ENCODE measurements at places on chromosomes 12 and 14.

DNA sequence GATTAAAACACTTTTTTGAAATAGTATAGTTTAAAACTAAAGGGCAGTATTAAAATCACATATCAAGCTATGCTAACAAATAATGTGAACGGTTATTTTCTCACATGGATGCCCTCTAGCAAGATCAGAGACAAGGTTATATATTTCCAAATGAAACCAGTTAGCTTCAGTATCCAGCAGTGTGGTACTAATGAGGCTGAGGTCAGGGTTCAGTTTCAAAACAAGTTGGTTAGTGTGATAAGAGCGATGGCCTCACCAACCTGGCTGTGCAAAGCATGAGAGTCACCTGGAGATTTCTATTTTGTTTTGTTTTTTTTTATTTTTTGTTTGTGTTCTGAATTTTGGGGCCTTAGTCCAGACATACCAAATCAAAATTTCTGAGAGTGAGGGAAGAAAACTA, 352.2 kb upstream of the KITLG start:
- no peak for DNase-seq

DNA sequence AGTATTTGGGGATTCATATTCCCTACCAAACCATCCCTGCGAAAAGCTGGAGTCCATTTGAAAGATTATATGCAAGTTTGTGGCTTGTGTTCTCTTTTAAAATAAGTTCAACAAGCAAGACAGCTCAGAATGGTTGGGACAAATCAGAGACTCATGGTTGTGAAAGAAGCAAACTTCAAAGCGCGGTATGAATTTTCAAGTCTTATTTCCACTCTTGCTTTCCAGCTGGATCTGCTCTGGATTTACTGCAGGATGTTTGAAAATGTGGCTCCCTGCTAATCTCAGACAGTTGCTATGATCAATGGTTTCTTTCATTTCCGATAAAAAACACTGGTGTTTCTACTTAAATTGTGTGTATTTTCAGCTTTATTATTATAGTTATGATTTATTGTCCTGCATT, 477.5 kb downstream of the RAD51B start:
- no peak for DNase-seq

- DNase-seq: no peak
Measured at GRCh38 chr12:92434607-92435025, 268.2 kb upstream of the PLEKHG7 start.

- DNase-seq: no peak
Measured at GRCh38 chr12:117228239-117228638, 38.0 kb upstream of the FBXO21 start.

DNA sequence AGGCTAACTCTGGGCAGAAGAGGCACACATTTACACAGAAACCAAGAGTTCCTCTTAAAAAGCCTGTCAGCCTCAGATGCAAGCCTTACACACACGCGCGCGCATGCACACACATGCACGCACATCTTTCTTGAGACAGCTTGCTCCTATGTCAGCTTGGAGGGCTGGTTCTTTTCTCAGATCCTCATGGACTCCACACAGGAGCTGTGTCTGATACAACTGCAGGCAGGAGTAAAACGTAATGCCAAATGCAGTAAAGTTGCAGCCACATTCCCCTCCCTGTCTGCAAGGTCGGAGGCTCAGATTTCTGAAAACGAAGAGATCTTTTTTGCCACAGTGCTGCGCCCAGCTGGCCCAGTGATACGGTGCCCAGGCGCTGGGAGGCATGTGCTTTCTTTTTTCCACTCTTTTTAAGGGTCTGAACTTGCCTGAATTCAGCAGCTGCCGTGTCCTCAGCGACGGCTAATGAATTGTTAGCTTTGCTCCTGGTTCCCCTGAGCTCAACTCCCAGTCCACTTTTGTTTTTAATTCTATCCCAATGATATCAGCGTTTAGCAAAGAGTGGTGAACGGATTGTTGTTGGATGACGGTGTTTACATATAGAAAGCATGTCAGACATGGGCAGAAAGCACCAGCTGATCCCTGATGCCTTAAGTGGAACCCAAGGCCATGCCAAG, 72.9 kb upstream of the FOXN3 start:
- DNase-seq: no peak

GRCh38 chr14:89123215-89123614, 293.8 kb downstream of the FOXN3 start:
- no peak for DNase-seq

GRCh38 chr12:24851341-24851740, 97.6 kb downstream of the BCAT1 start:
- no peak for DNase-seq

GRCh38 chr12:98990648-98991047, 345.6 kb downstream of the APAF1 start:
- DNase-seq: no peak

- no peak for DNase-seq
Measured at GRCh38 chr12:64383675-64384074, 6.9 kb downstream of the C12orf56 start.

DNA sequence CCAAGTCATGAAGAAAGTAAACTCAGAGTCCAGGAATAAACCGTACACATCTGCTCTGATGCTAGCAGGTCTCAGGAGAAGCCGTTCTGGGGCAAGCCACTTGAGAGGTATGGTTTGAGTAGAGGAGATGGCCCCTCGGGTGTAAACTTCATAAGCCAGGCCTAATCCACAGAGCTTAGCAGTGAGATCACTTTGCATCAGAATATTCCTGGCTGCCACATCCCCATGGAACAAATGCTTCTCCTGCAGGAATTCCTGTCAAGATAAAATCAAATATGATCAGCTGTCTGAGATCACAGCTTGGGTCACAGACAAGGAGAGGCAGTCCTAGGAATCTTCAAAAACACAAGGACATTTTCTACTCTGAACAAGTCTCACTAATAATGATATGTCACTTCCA, 11.2 kb upstream of the MAGOHB start:
- no peak for DNase-seq

GRCh38 chr12:51695241-51696010, 104.4 kb downstream of the SCN8A start:
- no peak for DNase-seq

- no peak for DNase-seq
Measured at GRCh38 chr14:75452900-75453816, 25.3 kb downstream of the JDP2 start.

GRCh38 chr14:30005114-30005808, 77.6 kb upstream of the PRKD1 start:
- no peak for DNase-seq

DNA sequence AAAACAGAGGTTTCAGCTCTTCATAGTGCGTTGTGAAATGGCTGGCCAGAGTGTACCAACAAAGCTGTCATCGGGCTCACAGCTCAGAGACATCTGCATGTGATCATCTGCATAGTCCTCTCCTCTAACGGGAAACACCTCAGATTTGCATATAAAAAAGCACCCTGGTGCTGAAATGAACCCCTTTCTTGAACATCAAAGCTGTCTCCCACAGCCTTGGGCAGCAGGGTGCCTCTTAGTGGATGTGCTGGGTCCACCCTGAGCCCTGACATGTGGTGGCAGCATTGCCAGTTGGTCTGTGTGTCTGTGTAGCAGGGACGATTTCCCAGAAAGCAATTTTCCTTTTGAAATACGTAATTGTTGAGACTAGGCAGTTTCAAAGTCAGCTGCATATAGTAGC, 14.3 kb upstream of the PAPLN start:
- no peak for DNase-seq

GRCh38 chr12:3116106-3116844, 39.1 kb downstream of the TSPAN9 start:
- DNase-seq: no peak

GRCh38 chr12:57171668-57172067, 24.2 kb upstream of the LRP1-AS start:
- DNase-seq: no peak

- DNase-seq: no peak
Measured at GRCh38 chr14:98368221-98368620, 903.8 kb downstream of the BCL11B start.

DNA sequence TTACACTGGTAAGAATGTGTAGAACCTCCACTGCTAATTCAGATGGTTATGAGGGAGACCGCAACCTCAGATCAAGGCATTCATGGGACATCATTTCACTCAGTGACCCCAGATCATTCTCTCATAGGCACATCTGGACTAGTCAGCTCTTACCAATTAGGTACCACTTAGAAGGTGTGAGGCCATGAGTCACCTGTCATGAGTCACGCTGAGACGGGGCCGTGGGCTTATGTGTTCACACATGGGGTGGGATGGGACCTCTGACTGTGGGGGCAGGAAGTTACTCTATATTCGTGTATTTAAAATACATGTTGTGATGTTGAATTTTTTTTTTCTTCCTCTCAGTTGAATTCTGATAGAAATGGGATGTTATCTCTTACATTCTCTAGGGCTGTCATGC, 55.9 kb downstream of the CCDC92 start:
- no peak for DNase-seq

DNA sequence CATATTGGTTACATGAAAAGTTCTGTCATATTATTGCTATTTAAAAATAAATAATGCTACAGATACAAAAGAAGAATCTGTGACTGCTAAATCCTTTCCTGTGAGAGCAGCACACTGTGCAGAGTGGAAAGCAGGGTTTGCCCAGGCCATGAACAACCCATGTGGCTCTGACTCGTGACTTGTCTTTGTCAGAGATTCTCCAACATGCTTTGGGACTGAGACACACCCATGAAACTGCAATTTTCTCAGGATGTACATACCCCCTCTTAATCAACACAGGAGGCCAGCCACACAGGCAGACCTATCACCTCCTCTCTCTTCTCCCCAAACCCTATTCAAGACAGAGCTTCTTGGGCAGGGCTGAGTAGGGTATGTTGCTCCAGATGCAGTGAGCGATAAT, 96.8 kb upstream of the NTF3 start:
- no peak for DNase-seq

- DNase-seq: no peak
Measured at GRCh38 chr14:90332271-90332584, 487 bp upstream of the NRDE2 start.

- no peak for DNase-seq
Measured at GRCh38 chr14:27391331-27391730, 793.5 kb upstream of the NOVA1 start.

- no peak for DNase-seq
Measured at GRCh38 chr12:53051881-53052412, 2.1 kb downstream of the TNS2 start.

DNA sequence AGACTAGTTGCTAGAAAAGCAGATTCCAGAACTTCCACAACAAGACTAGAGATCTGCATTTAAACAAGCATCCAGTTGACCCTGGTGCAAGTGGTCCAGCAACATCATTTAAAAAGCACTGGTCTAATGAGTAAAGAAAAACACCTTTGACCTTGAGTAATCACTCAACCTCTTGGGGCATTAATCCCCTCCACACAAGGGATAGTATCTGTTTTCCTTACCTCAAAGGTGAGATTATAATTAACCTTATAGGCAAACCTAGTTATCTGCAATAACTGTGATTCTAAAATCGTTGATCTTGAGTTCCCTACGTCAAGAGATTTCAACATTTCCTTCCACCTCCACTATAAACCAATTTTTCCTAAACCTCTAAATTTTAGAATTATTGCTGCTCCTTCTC, 1.1 kb downstream of the KDM5A start:
- no peak for DNase-seq

GRCh38 chr12:45377815-45378214, 161.9 kb downstream of the ANO6 start:
- no peak for DNase-seq

GRCh38 chr12:69008520-69008919, 75.5 kb upstream of the CPM start:
- no peak for DNase-seq

DNA sequence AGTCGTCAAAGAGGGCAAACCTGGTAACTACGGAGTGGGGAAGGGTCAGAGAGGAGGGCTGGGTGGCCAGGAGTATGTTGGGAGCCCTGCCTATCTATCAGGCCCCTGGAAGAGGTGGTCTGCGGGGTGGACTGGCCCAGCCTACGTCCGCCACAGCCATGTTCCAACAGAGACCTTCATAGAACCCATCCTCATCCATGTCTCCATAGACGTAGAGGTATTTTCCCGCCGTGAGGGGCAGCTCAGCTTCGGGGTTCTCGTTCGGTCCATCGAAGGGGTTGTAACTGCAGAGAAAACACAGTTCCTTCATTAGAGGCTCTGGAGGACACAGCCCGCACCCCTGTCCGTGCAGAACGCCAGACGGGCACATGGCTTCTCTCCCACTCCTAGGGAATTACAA, 107.3 kb downstream of the PIWIL1 start:
- no peak for DNase-seq

DNA sequence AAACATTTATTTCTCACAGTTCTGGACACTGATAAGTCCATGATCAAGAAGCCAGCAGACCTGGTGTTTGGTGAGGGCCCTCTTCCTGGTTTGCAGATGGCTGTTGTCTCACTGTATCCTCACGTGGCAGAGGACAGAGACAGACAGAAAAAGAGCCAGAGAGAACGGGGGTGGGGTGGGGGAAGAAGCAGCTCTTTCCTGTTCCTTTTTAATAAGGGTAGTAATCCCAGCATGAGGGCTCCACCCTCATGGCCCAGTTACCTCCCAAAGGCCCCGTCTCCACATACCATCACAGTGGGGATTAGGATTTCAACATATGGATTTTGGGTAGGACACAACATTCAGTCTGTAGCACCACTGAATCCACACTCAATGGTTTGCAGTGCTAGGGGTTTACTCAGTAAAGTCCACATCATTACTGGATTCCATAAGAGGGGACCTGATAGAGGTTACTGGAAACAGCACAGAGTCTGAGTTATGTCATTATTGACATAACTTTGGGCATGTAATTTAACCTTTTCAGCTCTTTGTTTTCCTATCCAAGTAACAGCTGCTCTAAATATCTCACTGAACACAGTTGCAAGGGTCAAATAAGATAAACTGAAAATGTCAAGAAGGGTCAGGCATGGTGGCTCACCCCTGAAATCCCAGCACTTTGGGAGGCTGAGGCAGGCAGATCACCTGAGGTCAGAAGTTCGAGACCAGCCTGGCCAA, 53.2 kb downstream of the RPAP3 start:
- DNase-seq: no peak

DNA sequence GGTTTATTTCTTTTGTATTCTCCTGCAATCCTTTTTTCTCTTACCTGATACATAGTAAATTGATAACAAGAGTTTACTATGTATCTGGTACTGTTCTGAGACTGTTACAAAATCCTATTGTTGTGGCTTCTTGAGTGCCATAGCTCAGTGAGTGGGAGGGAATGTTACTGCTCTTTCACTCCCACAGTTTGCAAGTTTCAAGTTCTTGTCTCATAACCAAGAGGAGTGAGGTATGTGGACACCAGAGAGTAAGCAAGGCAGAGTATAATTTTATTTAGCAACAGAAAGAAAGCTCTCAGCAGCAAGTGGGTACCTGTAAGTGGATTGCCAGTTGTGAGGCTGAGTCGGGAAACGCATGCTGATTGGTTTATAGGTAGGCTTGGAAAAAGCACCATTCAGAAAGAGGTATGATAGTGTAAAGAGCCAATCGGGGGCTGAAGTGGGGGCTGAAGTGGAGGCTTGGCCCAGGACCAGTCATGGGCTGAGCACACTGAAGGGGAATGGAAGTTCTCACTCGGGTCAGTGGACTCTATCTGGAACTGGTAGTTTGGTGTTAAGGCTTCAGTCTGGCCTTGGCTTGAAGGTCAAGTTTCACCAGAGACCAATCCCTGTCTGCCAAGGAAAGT, 850.8 kb downstream of the TMTC2 start:
- no peak for DNase-seq
